ENCODE measurements at places on chromosomes 3 and 15.

- no peak for DNase-seq
Measured at GRCh38 chr3:165835431-165835830, 1.8 kb downstream of the BCHE start.

DNA sequence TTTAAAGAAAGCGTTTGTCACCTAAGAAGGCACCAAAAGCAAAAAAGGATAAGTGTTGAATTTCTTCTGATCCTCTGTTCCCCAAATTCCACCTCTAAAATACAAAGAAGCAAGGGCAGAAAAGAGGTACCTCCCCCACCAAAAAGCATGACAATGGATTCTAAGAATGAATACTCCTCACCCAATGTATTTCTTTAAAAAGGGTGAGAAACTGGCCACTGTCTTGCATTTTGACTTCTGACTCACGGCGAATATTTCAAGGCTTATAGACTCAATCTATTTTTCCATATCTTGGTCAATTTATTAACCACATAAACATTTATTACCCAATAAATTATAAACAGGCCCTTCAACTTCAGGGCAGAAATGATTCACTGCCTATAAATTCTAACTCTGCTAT is 131.1 kb downstream of the NR1I2 start:
- no peak for DNase-seq

DNA sequence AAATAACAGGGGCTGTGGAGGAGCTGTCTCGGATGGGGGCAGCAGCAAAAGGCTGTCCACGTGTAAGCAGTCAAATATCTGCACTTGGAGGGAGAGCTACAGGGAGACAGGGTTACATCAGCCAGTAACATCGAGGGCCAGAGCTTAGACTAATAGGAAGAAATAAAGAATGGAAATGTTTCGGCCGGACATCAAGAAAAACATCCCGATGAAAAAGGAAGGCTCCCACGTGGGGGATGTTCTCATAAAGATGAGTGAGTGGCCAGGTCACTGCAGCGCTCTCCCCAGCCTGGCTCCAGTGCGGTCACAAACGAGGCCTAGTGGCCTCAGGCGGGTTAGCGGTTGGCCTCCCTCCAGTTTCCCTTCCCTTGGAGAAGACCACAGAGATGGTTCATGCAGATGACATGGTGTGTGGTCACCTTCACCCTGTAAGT is 56.1 kb upstream of the WNT5A start:
- DNase-seq: no peak

- DNase-seq: no peak
Measured at GRCh38 chr3:165642761-165643420, 194.3 kb downstream of the BCHE start.

GRCh38 chr3:131535596-131535995 is 32.8 kb upstream of the MRPL3 start:
- DNase-seq: no peak

GRCh38 chr3:173725507-173725906 is 328.0 kb downstream of the NLGN1 start:
- DNase-seq: no peak

GRCh38 chr3:65582012-65582717 is 456.6 kb downstream of the MAGI1 start:
- no peak for DNase-seq

GRCh38 chr3:46561951-46562350 is 4.2 kb downstream of the LRRC2 start:
- no peak for DNase-seq

DNA sequence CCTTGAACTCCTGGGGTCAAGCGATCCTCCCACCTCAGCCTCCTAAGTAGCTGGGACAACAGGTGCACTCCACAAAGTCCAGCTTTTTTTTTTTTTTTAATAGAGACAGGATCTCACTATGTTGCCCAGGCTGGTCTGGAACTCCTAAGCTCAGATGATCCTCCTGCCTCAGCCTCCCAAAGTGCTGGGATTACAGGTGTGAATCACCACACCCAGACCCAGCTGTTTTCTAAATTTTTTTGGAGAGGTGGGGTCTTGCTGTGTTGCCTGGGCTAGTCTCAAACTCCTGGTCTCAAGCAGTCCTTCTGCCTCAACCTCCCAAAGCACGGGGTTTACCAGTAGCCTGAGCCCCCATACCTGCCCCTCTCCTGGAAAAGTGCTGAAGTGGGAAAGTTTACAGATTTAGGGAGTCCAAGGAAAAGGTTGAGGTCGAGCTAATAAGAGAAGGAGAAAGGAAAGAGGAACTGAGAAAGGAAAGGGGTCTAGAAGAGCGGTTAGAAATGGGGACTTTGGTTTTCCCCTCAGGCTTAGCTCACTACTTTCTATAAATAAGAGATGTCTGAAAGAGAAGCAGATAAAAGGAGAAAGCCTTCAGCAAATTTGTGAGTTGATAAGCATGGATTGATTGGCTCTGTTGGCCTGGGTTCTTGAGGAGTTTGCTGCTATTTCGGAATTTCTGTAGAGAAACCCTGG is 23.6 kb downstream of the UBE2E1 start:
- no peak for DNase-seq

DNA sequence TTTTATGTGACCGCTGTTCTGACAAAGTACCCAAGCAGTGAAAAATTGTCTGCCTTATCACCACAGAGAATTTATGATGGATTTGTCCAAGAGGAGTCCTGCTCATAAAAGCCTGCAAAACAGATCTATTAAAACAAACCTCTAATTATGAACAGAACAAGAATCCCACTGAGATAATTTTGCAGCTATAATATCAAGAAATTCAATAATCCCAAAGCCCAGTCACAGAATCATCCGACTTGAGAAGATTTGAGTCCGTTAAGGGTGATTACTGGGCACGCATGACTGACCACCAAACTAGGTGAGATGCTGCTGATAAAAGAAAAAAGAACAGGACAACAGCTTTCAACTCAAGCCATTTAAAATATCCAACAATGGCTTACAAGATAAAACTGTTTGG is 231.0 kb upstream of the WNT5A start:
- no peak for DNase-seq

- DNase-seq: no peak
Measured at GRCh38 chr3:14774431-14774830, 44.3 kb upstream of the FGD5 start.

- DNase-seq: no peak
Measured at GRCh38 chr3:25508901-25509300, 80.8 kb downstream of the RARB start.

DNA sequence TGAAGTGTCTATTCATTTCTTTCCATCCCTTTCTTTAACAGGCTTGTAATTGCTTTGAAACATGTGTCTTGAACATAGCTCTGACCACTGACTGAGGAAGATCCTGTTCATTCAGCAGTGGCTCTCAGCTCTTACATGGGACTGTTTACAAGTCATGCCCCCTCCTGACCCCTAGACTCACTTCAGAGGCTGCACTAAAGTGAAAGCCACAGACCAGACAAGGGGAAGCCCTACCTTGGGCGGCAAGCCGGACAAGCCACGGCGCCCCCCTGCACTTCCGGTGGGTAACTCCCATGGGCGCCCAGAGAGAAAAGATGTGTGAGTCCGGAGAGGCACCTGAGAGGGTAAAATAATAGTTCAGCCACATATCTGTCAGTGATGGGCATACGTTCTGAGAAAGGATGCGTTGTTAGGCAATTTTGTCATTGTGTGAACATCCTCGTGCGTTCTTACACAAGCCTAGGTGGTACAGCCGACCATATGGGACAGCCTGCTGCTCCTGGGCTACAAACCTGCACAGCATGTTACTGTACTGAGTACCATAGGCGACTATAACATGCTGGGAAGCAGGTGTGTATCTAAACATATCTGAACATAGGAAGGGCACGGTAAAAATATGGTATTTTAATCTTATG is 116.2 kb downstream of the CHSY1 start:
- DNase-seq: no peak

DNA sequence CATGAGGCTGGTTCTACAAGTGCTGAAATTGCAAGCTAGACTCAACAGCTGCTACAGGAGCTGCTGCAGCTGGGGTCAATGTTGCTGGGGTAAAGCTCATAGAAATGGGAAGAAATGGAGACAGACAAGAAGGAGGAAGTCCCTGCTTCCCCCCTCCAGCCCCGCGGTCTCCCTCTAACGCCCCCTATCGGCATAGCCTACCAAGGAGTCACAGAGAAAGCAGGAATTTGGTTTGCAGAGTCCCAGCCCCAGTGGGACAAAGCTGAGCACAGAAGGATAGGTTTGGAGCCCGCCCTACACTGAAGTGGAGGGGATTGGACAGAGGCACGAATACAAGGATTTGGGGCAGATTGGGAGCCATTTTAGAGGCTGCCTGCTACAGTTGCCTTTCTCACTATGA is 176.9 kb upstream of the ANKRD28 start:
- no peak for DNase-seq

GRCh38 chr3:4724051-4724629 is 231.0 kb downstream of the ITPR1 start:
- DNase-seq: no peak

GRCh38 chr3:56975567-56975966 is 84.9 kb upstream of the SPATA12 start:
- no peak for DNase-seq

DNA sequence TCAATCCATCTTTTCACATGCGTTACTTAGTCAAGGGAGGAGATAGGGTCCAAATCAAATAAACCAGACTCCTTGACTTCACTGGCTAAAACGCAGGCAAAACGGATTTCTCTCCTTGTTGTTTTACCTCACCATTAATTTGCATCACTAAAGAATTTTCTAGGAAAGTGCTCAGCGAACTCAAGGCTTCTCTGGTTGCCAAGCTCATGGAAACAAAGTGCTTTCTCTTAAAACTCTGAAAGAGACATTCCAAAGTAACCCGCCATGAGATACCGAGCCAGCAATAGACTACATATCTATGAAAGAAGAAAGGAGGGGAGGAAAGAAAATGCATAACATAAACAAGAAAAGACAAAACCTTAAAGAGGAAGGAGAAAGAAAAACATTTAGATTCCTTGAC is 211.7 kb upstream of the WNT5A start:
- no peak for DNase-seq

GRCh38 chr15:26729581-26729980 is 43.3 kb downstream of the GABRB3 start:
- DNase-seq: no peak

- no peak for DNase-seq
Measured at GRCh38 chr3:60756241-60757030, 494.8 kb downstream of the FHIT start.

DNA sequence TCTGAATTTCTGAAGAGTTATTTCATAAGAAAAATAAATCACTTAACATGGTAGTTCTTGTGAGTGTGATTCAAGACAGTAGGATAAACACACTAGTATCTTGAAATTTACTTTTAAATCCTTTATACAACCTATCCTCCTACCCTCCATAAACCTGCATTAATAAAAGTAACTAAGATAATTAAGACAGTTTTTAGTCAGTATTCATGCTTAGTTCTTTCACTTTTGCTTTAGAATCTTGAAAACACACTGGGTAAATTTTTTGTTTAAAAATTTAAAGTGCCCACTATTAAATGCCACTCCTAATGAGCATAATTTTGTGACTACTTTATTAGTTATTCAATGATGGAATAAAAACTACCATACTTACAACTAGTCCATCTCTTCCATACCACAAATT is 28.8 kb downstream of the GOLIM4 start:
- no peak for DNase-seq

DNA sequence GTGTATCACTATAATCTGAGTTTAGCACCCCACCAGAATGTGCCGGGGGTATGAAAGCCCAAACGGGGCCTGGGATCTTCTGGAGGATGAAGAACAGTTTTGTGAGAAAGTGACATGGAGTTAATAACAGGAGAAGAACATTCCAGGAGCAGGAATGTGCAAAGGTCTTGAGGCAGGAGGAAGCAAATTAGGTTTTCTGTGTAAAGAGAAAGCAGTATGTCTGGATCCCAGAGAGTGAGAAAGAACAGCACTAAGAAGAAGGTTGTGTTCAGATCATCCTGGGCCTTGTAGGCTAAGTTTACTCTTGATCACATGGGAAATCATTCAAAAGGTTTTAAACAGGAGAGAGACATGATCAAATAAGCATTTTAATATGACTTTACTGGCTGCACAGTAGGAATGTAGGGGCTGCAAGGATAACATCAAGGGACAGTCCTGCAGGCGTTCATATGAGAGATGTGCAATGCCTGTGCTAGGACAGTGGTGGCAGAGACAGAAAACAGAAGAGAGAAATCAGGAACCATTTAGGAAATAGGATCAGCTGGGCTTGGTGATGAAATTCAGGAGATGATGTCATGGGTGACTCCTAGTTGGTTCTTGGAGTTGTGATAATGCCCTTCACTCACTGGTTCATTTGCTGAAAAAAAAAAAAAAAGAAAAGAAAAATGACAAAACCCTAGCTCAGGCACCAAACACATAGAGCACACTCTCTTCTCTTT is 113.5 kb downstream of the TNIK start:
- DNase-seq: no peak

- DNase-seq: no peak
Measured at GRCh38 chr15:67240235-67241131, 14.0 kb downstream of the AAGAB start.

DNA sequence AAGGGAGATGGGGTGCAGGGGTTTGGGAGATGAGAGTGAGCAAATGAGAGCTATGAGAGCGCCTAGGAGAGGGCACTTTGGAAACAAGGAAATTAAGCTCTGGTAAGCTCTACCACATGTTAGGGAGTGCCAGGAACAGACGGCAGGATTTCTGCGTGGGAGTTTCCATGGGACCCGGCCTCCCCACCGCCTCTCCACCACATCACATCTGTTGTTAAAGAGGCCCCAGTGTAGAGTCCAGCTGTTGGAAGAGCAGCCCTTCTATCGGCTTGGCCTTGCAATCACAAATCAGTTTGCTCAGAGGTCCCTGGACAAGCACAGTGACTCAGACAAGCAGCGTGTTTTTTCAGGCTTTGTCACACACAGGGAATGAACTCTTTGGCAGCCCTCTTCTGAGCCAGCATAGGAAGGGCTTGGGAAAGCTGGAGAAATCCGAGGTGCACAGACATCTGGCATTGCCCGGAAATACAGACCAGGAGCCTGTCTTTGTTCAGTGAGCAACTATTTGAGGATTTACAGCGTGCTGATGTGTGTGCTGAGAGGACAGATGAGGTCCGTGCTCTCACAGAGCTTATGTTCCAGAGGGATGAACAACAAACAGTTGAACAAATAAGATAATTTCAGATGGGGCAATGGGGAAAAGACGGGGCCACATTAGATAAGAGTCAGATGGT is 370.6 kb upstream of the PROK2 start:
- no peak for DNase-seq

- DNase-seq: no peak
Measured at GRCh38 chr3:185152410-185153170, at the start of gene C3orf70. TSS of gene C3orf70 (minus strand) at chr3:185153060. CDS start at chr3:185152823, 237 bp downstream.

DNA sequence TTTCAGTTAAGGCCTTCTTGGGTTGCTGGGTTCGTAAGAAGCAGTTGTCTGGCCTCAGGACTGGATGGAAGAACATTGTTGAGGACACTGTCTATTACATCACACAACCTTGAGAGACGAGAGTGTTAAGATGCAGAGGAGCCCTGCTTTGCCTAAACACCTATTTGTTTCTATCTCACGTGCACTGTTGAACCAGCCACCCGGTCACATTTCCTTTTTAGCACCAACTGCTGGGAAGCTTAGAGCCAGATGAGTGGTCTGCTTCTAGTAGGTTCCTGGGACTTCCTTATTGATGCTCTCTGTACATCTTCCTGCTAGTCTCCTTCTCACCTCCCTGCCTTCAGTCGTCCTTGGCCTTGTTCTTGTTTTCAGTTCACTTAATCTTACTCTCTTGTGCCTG is 22.3 kb downstream of the CAND2 start:
- no peak for DNase-seq

GRCh38 chr3:21407743-21408142 is 343.3 kb downstream of the ZNF385D start:
- DNase-seq: no peak

- no peak for DNase-seq
Measured at GRCh38 chr15:67850336-67850735, 10.5 kb upstream of the RNU6-1 start.

- no peak for DNase-seq
Measured at GRCh38 chr15:89375093-89376005, 40.7 kb upstream of the POLG start.
